ENCODE measurements at places on chromosomes 6 and 20.

GRCh38 chr6:105831311-105832097, 254.6 kb upstream of the PRDM1 start:
- DNase-seq, result no peak

DNA sequence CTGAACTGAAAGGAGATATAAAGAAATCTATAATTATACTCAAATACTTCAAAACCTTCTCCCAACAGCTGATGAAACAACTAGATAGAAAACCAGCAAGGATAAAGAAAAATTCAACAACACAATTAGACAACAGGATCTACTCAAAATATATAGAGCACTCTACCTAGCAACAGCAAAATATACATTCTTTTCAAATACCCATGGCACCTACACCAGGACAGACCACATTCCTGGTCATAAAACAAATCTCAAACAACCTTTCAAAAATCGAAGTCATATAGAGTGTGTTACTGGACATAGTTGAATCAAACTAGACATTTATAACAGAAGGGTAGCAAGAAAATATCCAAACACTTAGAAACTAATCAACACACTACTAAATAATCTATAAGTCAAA, 43.2 kb downstream of the RNF24 start:
- DNase-seq, result no peak

- DNase-seq, result no peak
Measured at GRCh38 chr6:53567701-53568100, 22.8 kb upstream of the GCLC start.

GRCh38 chr6:111987295-111987694, 66.6 kb upstream of the CCN6 start:
- no peak for DNase-seq

GRCh38 chr6:147381712-147382111, 126.8 kb upstream of the SAMD5 start:
- DNase-seq, result peak; percentile 16

GRCh38 chr6:4635666-4636065, 140.5 kb upstream of the CDYL start:
- no peak for DNase-seq

- no peak for DNase-seq
Measured at GRCh38 chr6:42547407-42548329, 16.2 kb upstream of the UBR2 start.

DNA sequence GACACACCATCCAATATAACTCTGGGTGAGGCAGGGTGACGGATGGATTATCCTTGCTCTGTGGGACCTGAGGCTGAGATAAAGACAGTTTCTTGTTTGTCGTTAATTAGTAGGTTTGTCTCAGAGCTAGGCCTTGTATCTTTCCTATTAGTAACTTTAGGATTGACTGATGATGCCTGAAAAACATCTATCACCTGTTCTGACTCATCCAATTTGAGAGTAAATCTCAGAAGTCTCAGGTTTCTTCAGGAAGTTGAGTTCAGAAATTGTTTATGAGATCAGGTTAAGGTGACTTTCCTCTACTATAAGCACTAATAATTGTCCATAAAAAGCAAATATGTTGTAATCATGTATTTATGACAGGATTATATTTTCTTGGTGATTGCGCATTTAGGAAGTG, 129.5 kb upstream of the SUPT3H start:
- no peak for DNase-seq

- DNase-seq, result peak; percentile 56
Measured at GRCh38 chr6:17867880-17868279, 119.6 kb downstream of the KIF13A start.

DNA sequence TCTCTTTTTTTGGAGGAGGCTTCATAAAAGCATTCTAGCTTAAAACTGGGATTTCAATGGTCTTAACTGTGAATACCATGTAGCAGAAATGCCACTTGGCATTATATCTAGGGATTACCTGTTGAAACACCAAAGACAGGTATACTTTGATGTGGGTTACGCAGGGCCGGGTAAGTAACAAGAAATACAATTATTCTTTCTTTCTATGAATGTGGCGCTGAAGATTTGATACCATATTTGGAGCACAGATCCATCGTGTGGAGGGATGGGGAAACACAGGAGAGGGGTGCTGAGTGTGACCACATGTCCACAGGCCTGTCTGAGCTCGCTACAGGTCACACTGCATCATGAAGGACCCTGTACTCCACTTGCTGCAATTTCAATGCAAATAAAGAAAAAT, 257.8 kb downstream of the GMPR start:
- no peak for DNase-seq

DNA sequence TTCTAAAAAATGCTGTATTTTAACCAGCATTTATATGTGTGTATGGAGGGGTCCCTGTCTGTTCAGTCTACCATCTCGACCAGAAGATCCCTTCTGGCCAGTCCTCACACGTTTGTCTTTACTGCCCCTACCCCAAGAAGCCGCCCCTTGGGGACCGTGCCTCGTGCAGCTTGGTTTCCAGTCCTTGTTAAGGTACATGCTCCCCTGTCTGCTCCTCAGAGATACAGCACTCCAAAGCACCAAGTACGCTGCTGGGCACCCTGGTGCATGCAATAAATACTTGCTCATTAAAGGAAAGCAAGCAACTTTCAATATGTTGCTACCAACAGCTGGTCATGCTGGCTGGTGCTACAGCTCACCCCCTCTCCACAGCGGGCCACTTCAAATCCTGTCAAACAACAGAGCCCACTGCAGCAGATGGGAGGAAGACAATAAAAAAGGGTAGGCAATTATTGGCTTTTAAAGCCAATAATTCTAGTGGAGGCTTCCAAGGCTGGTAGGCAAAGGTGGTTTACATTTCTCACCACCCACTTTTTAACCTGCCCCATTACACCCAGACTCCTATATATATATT, 61.6 kb downstream of the PSMG4 start:
- DNase-seq, result no peak

DNA sequence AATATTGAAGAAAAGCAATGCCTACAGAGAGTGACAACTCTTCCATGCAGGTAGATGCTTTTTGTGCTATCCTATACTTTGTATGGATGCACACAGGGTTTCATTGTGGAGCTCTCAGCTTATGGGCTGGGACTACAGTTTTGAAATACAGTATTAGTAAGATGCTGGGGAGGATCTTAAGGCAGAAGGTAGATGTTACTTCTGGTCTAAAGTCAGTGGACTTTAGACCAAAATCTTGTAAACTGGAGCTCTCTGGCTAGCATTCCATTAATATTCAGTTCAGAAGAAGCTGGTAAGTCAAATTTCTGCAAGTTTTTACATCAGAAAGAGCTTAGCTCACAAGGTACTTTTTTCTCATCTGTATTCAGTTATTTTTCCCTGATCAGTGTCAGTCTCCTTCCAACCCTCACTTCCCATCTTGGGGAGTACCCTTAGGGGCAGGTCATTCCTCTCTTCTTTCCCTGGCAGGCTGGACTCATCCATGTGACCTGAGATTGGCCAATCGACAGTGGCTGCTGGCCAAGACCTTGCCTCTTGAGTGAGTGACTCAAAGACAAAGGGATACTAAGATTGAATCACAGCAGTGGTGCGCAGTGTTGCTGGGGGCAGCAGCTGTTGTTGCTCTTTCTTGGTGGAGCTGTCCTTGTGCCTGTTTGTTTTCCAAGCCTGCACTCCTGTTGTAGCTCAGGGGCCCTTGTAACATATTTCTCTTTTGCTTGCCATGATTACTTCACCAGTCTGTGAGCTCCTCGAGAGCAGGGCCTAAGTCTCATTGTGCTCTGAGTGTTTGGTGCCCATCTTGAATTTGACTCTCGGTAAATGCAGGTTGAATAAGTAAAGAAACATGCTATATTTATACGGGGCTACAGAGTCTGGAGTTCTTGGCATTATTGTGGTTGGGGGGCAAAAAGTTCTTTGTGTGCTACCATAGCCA, 2.8 kb upstream of the PHF20 start:
- peak; percentile 94 for DNase-seq

DNA sequence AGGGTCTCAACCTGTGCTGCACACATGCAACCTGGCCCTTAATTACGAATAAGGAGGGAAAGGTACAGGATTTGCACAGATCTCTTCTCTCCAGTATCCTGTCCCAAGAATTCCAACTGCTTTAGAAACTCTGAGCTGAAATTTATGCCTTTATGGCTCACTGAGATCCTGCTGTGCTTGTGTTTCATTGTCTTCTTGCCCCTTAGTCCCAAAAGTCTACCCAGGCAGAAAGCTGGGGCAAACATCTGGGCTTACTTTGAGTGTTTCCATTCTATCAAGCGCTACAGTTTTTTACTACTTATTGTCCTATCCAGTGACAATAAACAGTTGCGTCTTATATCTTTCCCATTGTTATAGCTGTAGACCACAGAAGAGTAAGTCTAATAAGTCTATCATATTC, 99.7 kb downstream of the LIN28B start:
- DNase-seq, result no peak

- DNase-seq, result no peak
Measured at GRCh38 chr20:45518282-45518681, 2.9 kb upstream of the SPINT3 start.

GRCh38 chr6:45568626-45569025, 190.9 kb upstream of the SUPT3H start:
- DNase-seq, result no peak

DNA sequence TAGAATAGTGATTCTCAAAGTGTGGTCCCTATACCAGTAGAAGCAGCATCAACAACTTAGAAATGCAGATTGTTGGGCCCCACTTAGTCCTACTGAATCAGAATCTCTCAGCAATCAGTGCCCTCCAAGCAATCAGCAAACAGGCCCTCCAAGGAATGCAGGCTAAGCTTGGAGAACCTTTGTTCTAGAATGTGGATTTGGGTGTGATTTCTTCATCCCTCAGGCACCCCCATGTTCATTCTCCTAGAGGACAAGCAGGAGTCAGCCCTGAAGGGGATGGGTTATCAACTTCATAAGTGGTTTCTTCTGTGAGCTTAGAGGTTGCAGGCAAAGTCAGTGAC, 40.5 kb upstream of the TAF8 start:
- no peak for DNase-seq

GRCh38 chr6:250676-251075, 41.6 kb upstream of the DUSP22 start:
- DNase-seq, result no peak

GRCh38 chr6:114897536-114897935, 554.7 kb upstream of the HS3ST5 start:
- DNase-seq, result no peak

DNA sequence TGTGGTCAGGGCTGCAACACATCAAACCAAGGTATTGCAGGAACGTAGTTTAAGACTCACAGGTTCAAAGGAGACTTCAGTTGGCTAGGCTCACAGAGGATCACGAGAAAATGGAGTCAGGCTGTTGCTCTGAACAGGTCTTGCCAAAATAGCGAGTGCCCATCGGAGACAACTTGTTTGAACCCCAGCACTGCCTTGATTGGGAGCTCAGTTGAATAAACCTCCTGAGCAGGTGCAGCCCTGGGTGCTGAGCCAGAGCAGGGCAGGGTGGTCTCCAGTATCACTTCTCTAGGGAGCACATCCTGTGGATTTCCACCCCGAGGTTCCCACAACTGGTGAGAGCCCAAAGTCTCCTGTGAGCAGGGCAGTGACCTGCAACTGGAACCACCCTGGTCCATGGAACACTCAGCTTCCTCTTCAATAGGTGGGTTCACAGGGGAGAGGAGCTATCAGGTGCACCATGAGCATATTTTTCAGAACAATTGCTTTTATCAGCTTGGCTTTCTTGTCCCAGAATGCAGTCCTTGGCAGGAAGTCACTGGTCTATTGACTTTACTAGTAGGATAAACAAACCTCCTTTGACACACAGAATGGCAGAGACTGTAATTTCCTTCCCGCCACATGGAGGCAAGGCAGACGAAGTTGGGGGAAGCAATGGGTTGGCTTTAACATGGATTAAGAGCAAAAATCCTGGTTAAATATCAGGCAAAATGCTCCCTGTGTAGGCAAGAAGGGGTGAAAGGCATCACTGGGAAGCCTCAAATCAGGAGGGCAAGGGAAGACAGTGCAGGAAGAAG, 267.7 kb upstream of the FOXQ1 start:
- DNase-seq, result no peak

DNA sequence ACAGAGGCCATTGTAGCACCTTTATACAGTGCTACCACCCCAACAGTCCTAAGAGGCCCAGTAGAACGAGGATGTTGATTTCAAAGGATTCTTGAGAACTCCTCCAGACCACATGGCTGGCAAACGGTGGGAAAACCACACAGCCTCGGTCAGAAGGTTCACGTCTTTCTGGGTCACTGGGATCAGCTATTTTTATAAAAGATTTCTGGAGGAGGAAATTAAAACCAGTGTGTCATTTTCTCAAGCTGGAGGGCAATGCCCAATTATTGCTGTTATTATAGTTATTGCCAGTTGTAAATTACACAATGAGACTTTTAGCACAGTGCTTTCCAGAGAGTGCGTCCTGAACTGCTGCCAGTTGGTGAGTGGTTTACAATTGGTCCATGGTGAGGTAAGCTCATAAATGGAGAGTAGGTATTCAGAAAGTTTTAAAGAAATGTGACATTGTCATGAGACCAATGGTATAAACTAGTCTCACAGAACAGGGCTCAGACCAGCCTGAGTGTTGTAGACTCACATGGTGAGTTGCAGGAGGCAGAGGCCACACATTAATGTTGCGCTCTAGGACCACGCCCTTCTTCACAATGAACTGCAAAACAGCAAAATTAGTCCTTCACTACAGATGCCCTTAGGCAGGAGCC, 8.4 kb upstream of the PPP1R14C start:
- no peak for DNase-seq

- DNase-seq, result no peak
Measured at GRCh38 chr6:22008248-22008836, 288.5 kb downstream of the PRL start.

- no peak for DNase-seq
Measured at GRCh38 chr6:42787063-42787472, 5.2 kb downstream of the BICRAL start.
